ENCODE measurements at places on chromosomes 4 and X. TPM values are rescaled to one million over a fixed set of nuclear protein-coding genes. Genes with fewer than 3 reads are reported as not detected.

Gene GJB1
- 64.0 TPM for polyA plus RNA-seq

- no peak overlapping the region for H3K4me3 ChIP-seq
- DNase-seq = peak; percentile 23
- H3K4me1 ChIP-seq = no peaks in the 10 kb centered on the region
- H3K27me3 ChIP-seq = no peaks in the 10 kb centered on the region
- H3K27ac ChIP-seq = no peak overlapping the region
These were observed 46.1 kb downstream of the SETD7 start for GRCh38 chr4:139509727-139510410.

GRCh38 chr4:30716158-30716557, 4.0 kb upstream of the PCDH7 start:
- H3K36me3 ChIP-seq = no peaks in the 10 kb centered on the region
- no peak for DNase-seq
- H3K4me3 ChIP-seq = peak overlapping the region; percentile 4
- H3K27me3 ChIP-seq = peaks cover 41% of the 10 kb centered on the region

GRCh38 chr4:98608356-98608755, 50.1 kb downstream of the TSPAN5 start:
- H3K27ac ChIP-seq = no peak overlapping the region
- no peaks in the 10 kb centered on the region for H3K4me1 ChIP-seq
- DNase-seq = no peak
- no peaks in the 10 kb centered on the region for H3K36me3 ChIP-seq
- no peak overlapping the region for H3K4me3 ChIP-seq

- no peaks in the 10 kb centered on the region for H3K36me3 ChIP-seq
- no peaks in the 10 kb centered on the region for H3K4me1 ChIP-seq
- DNase-seq = no peak
- no peak overlapping the region for H3K4me3 ChIP-seq
- H3K27me3 ChIP-seq = no peaks in the 10 kb centered on the region
These were observed 60.1 kb upstream of the XAGE1B start for GRCh38 chrX:52576946-52577345.

Gene PLAC1
- 0.04 TPM for polyA plus RNA-seq

DNA sequence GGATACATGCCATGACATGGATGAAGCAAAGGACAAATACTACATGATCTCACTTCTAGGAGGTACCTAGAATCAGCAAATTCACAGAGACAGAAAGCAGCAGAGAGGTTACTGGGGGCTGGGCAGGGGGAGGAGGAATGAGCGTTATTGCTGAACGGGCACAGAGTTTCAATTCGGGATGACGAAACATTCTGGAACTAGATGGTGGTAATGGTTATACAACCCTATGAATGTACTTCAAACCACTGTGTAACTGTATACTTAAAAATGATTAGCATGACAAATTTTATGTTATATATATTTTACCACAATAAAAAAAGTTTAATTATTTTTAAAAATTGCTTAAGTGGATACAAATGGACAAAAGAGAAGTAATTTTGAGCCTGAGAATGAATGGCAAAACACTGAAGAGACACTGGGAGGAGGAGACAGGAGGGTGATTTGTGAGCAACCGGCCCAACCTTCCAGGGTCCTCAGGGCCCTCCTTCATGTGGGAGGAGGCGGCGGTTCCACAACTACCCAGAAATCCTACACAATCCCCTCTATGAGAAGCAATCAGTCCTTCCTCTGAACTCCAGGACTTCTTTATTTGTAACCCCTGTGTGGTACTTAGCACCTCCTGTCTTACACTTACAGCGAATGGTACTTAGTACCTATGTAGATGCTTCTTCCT, 14.1 kb downstream of the ACSL1 start:
- H3K4me3 ChIP-seq = no peak overlapping the region
- peaks cover 5% of the 10 kb centered on the region for H3K27me3 ChIP-seq

Gene TSPAN7
- polyA plus RNA-seq = 61.9 TPM

Measured in large intestine (tissue), 12 donors.